ENCODE measurements at places on chromosomes 5 and 9.

DNA sequence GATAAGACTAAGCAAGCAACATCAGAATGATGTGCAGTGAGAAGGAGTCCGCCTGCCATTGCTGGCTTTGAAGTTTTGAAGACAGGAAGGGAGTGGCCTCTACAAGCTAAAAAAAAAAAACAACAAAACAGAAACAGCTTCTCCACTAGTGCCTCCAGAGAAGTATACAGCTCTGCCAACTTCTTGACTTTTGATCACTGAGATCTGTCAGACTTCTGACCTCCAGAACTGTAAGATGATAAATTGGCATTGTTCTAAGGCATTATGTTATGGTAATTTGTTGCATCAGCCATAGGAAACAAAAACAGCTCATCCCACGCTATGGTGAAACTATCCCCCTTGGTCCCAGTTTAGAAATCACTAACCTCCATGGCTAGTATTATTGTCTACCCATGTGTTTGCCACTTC is 131.0 kb upstream of the VCAN start:
- no peak for DNase-seq

DNA sequence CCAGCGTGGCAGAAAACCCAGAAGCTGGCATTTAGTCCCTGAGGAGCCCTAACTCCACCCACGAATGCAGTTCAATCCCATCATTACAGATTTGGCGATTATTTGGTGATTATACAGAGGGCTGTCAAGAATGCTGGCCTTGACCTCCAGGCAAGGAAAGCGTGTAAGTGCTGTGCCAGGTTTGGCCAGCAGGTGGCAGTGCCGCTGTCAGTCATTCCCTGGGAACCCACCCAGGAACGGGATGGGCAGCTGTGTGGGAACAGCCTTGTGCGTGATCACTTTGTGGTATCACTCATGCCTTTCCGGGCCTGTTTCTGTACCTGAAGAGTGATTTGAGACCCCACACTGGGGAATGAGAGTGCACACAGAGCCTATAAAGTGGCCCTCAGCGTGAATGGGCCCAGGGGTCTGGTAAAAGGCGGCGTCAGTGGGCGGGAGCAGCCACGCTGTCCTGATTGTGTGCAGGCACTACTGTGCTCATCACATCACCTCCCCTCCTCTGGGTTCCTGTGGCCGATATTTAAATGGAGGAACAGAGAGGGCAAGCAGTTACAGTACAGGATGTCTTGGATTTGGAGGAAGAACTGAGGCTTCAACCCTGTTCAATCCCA is 215.6 kb downstream of the ROR2 start:
- DNase-seq, result peak; percentile 87

DNA sequence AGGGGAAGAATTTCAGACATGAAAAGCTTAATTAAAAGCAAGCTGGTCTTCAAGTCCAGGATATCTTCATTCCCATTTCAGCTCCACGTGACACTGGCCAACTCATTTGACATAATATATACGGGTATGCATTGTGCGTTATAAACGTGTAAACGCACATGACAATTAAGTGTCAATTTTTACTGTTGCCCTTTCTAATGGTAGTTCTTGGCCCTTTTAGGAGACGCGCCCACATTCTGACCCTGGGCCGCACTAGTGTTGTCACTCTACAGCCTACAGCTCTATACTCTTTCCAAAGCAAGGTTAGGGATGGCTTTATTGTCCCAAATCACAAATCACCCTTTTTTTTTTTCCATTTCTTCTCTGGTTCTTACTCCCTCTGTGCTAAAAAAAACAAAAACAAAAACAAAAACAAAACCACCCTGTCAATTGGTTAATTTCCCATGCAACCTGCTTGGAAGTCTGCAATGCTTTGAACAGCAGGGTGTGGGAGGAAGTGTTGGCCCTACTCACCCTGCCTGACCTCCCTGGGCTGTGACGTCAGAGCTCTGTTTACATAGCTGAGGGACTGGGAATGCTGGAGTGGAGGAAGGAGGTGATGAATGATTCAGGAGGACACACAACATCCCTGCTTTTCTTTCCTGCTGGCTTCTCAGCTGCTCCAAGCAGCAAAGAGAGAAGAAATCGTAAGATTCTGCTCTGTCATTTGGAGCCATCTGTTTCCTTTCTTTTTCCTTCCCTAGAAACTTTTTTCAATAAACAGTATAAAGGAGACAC is 19.3 kb downstream of the RFK start:
- DNase-seq, result peak; percentile 83

- no peak for DNase-seq
These were observed 8.1 kb upstream of the OMD start for GRCh38 chr9:92432350-92432749.

- no peak for DNase-seq
These were observed 162.7 kb upstream of the MRPS30 start for GRCh38 chr5:44646016-44646415.

DNA sequence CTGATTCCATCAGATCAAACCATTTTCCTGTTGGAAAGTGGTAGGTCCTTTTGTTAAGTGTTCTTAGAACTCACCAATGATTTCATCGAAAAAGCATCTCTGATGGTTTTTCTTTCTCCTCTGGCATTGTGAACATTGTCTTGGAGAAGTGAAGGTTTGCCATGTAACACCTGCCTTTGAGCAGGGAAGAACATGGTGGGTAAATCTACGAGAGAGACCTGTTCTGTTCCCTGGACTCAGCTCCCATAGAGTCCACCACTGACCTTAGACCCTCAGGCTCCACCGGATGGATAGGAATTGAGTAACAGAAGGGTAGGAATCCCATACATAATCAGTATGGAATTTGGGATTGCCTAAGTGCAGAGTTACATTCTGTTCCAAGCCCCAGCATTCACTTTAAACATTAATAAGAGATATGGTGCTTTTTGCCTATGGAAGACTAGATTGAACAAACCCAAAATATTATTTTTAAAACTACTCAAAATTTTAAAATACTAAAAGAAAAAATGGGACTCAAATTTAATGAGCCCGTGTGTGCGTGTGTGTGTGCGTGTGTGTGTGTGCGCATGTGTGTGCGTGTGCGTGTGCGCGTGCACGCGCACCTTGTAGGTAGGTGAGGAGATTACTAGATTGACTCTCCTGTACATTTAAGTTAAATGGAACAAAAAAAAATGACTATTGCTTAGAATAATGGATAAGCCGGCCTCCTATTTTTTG is 92.0 kb downstream of the C9orf152 start:
- peak; percentile 58 for DNase-seq

DNA sequence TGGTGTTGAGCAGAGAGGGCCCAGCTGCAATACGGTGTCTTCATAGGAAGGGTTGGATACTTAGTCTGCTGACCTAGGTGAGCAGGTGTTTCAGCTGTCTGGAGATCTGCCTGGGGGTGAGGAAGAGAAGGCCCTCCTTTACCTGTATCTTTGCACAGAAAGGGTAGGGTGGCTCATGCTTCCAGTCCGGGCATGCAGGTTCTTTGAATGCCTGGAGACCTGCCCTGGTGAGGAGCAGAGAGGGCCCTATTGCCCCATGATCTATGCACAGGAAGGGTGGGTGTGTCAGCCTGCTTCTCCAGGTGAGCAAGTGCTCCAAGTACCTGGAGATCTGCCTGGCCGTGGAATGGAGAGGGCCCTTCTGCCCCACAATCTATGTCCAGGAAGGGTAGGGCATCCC is 63.0 kb downstream of the FER start:
- no peak for DNase-seq

- no peak for DNase-seq
These were observed 59.1 kb downstream of the TNFSF15 start for GRCh38 chr9:114746591-114747346.

GRCh38 chr5:168153263-168153875 is 138.1 kb upstream of the WWC1 start:
- no peak for DNase-seq
